ENCODE measurements at places on chromosomes 6 and 20.

GRCh38 chr20:48066246-48066645 lies 281.0 kb upstream of the SULF2 start:
- DNase-seq = no peak

DNA sequence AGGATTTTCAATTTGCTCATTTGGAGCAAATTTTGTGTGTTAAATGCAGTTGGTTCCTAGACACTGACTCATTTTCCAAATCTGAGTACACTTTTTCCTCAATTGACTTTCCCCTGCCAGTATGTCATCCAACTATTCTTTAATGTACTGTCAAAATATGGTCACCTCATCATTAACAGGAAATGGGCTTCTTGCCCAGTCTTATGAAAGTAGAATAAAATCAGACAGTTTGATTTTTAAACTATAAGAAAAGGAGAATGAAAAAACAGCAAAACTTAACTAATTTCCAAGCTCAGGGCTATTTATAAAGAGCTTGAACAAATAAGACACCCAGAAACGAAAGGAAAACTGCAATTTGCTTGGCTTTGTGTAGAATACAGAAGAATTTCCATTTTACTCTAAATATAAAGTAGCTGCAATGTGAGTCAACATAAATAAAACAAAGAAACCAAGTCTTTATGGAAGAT lies 43.7 kb upstream of the RAB23 start:
- DNase-seq = no peak

- DNase-seq = no peak
Observed at GRCh38 chr20:54118220-54119001, 48.0 kb upstream of the BCAS1 start.

GRCh38 chr20:46701057-46701456 lies 8.4 kb upstream of the SLC2A10 start:
- DNase-seq = no peak

DNA sequence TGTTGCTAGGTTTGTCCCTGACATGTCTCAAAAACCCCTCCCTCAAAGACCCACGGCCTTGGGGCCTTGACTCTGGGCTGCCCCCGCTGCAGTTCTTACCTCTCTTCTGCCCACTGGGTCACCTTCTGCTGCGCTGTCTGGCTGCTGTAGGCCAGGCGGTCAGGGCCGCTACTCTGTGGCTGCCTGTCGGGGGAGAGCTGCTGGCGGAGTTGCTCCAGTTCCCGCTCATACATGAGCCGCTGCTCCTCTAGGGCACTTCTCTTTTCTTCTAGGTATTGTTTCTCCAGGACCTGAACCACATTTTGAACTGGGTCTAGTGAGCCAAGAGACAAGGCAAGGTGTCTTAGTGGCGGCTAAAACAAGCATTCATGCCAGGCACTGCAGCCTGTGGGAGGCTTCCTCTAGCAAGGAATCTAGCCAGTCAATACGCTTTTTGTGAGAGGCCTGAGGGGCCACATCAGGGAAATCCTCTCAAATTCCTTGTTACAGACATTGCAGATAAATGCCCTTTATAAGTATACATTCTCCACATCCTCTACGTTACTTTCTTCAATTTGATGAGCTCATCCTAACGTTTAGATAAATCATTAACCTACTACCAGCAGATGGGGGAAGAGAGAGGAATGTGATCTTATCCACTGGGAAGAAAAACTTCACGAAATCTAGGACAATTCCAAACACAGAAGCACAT lies 110.3 kb upstream of the NUP153 start:
- DNase-seq = no peak

DNA sequence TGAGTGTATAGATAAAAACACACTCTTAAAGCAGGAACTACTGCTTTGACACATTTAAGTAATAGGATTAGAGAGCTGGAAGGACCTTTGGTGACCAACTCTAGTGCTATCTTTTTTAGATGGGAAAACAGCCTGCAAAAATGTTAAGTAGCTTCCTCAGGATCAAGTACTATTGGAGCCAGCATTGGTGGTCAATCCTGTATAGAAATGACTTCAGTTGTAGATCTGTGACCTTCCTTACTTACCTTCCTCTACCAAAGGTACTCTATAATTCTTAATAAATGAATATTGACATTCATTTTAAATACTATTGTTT lies 18.7 kb downstream of the KCNQ5 start:
- DNase-seq = no peak

- peak; percentile 59 for DNase-seq
Observed at GRCh38 chr6:75098709-75099108, 107.1 kb downstream of the COL12A1 start.

DNA sequence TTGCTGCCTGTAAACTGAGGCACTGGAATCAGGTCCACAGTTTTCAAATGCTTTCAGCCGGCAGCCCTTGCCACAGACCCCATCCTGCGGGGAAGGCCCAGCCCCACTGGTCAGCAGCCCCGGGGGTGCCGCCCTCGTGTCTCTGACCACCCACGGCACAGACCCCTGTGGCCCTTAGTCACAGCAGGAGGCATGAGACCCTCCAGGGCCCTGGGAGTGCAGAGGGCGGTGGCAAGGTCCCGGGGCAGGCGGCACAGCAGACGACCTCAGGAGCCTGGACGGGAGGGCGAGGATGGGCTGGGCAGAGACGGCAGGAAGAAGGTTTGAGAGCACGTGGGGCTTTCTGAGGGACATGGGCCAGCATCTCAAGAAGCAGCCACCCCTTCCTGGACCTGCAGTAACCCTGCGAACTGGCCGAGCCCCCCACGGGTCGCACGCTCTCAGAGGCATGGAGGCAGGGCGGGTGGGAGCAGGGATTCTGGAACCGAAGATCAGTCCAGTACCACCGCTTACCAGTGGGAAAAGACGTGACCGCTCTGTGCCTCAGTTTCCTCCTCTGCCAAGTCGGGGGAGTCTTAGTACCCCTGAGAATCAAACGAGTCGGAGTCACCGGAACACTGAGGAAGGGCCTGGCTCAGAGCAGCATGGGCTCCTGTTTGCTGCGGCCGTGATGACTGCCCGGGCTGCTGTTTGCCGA lies 140.7 kb downstream of the TAF4 start:
- no peak for DNase-seq

- DNase-seq = no peak
Observed at GRCh38 chr6:12923644-12924235, 207.2 kb downstream of the PHACTR1 start.

GRCh38 chr6:7899101-7899888 lies 11.3 kb downstream of the TXNDC5 start:
- no peak for DNase-seq

- DNase-seq = no peak
Observed at GRCh38 chr6:170456886-170457698, 96.0 kb downstream of the PSMB1 start.
